Right ventricle myocardium superior (tissue), 1 donor: ENCODE measurements at places on chromosomes 1 and 21. TPM values are rescaled to one million over a fixed set of nuclear protein-coding genes. Genes with fewer than 3 reads are reported as not detected.

Gene C1orf141
- not detected for total RNA-seq

- DNase-seq = no peak
Measured at GRCh38 chr1:234956821-234957329, 171.8 kb downstream of the TOMM20 start.

Gene TTC39A
- 19.4 TPM for total RNA-seq

- DNase-seq = peak; percentile 77
Measured at GRCh38 chr1:58785442-58786058, 1.7 kb upstream of the JUN start.

Gene TFAP2E
- total RNA-seq = 0.27 TPM

DNA sequence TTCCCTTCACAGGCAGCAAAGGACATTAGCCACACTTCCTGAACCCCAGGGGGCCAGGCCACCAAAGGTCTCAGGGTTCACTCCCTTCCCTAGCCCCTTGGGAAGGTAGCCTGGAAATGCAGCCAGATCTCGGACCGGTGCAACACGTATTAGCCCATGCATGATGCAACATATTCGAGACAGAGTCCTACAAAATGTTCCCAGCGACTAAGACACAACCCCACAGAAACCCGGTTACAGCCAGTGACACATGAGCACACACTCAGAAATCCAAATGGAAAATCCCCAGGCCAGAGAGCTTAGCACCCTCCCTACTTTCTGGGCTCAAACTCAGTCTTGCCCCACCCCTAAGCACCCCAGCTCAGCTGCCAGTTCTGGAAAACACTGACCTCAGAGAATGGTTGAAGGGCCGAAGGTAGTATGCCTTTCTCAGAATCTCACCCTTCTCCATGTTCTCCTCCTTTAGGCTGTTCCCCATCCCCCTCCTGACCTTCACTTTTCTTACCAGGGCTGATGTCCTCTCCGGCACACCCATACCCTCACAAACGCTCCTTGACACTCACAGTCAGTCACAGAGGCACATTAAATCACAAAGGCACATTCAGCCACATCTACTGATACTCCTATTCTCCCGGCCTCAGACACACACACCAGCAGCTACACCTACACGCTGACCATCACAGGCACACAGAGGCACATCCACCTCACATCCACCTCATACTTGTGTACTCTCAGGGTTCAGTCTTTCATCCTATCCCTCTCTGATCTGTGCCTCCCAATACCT is at the start of gene TSPAN1:
TSS of gene TSPAN1 (plus strand) at position 640 of the 784 bp plus-strand sequence. CDS start 6,021 bp downstream, outside the sequence.
- DNase-seq = peak; percentile 57

- no peak for DNase-seq
Measured at GRCh38 chr1:8016210-8016894, 9.8 kb downstream of the ERRFI1 start.

Gene SPRR2G
- not detected for total RNA-seq

Gene TNFRSF18
- total RNA-seq = 0.32 TPM

Gene WDR64
- total RNA-seq = not detected

GRCh38 chr1:162387226-162388082 is 5.9 kb downstream of the C1orf226 start:
- no peak for DNase-seq

- DNase-seq = no peak
Measured at GRCh38 chr1:59006289-59006658, 222.4 kb upstream of the JUN start.

Gene RHCE
- total RNA-seq = 1.0 TPM
